ENCODE measurements at places on chromosomes 4 and X.

- DNase-seq = no peak
Observed at GRCh38 chrX:4850312-4850711, 1136.9 kb upstream of the PRKX start.

DNA sequence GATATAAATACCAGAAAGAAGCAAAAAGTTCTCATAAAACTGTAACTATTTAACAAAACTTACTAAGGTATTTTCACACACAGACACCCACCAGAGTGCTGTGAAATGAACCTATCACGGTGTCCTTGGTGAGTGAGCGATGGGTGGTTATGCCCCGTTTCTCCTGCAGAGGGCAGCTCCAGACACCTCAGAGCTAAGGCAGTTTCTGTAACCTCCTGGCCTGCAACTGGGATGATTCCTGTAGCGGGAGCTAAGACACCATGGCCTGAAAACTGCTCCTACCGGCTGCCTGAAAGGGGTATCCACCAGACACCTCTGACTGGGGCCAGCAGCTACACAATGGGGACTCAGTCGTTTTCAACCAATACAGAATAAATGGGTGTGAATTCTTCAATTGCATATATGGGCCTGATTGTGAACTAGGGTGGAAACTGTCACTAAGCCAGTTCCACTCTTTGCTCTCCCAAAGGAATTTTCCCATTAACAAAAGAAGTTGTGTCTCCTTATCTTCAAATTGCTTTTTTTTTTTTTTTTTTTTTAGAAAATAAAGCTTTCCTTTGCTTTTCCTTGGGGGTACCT, 2375.8 kb upstream of the TENM3 start:
- peak; percentile 24 for DNase-seq

DNA sequence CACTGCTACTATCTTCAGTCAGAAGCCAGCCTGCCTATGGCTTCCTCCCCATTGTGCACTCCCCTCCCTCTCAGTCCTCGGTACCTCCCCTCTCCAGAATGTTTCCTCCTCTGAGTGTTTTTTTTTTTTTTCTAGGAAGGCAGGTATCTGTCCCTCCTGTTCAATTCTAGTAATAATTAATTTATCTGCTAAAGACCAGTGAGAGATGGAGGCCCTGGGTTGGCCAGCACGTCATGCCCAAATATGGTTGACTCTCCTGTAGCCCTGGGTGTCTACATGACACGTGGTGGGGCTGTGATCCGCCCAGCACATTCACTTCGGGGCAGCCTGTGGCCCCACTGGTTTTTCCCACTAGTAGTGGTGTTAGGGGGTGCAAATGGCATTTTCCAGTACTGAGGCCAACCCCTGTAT, 1.8 kb downstream of the FLNA start:
- peak; percentile 44 for DNase-seq

GRCh38 chr4:106628586-106629267, 260.1 kb upstream of the GIMD1 start:
- DNase-seq = no peak

DNA sequence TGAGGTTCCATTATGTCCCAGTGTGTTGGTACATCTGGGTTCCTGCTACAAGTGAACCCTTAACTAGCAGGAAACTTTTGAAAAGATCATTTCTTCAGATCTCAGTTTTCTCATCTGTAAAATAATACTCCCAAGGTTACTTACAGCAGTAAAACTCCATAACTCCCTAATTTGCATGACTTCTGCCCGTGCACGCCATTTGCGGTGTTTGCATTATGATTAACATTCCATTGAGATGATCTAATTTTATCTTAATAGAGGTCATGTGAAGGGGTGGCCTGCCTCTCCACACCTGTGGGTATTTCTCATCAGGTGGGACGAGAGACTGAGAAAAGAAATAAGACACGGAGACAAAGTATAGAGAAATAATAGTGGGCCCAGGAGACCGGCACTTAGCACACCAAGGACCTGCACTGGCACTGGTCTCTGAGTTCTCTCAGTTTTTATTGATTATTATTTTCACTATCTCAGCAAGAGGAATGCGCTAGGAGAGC, 219.8 kb downstream of the TLL1 start:
- DNase-seq = peak; percentile 76

Data from bronchial epithelial cell (primary cell).